ELF-1 (cell line): ENCODE measurements at places on chromosomes 5 and 9.

GRCh38 chr5:78490709-78491485 lies 130.5 kb downstream of the SCAMP1 start:
- no peak for DNase-seq

DNA sequence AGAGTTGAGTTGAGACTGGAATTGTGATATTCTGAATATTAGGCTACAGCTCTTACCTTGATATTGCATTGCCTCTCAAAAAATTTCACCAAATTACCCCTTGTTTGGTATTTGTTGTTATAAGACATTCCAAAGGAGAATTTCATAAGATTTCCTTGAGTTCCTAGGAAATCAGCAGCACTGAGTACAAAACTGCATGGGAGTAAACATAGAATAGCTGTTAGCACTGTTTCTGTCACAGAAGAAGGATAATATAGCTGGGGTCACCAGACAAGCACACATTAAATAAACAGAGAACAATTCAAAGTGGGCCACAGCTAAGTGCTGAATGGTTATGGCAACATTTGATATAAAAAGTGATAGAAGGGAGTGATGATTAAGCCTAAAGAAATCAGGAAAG lies 724.3 kb downstream of the PRELID2 start:
- no peak for DNase-seq

GRCh38 chr9:29685531-29685930 lies 2112.2 kb upstream of the C9orf72 start:
- DNase-seq = no peak

DNA sequence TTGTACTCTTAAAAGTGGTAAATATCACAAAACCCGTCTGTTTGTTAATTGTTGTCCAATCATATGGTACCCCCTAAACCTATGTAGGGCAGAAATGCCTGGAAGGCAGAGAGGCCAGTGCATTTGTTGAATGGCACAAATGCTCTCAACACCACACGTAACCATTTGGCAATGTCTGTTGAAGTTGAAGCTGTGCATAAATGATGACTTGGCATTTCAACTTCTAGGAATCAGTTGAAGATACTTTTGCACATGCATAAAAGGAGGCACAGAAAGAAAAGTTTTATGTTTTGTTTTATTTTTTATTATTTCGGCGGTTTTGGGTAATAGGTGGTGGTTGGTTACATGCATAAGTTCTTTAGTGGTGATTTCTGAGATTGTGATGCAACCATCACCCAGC lies 246.6 kb downstream of the TAF11L14 start:
- no peak for DNase-seq

GRCh38 chr5:21263361-21263760 lies 1275.4 kb upstream of the CDH18 start:
- DNase-seq = no peak
